ENCODE measurements at places on chromosomes 5 and 9. TPM values are rescaled to one million over a fixed set of nuclear protein-coding genes. Genes with fewer than 3 reads are reported as not detected.

DNA sequence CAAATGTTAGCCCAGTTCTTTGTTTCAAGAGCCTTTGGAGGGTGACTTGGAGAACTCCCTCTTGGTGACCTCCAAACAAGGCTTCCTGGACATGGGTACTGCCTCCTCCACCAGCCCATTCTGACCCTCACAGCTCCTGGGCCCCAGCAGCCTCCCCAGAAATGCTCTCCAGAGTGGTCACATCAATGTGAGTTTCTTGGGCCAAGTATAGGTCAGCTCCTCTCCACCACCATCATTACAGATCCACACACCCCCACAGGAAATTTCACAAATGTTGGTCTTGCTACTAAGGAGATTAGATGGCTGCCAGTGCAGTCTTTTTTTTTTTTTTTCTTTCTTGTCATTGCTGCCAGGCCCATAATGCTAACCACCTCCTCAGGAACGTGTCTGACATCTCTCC lies 410.7 kb downstream of the DTWD2 start:
- DNase-seq, result no peak

DNA sequence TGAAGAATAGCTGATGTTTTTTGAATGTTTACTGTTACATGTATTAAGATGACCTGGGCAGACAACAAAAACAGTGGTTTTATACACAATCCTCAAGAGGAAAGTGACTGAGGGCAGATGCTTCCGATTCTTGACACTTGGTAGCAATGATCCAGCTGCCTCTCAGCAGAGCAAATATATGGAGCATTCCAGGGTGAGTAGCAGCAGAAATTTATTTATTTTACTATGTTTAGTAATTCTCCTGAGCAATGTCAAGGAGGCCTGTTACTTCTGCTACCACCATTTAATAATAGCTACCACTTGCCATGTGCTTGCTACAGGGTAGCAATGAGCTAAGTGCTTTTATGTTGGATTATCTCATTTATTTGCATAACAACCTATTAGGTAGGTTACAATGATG lies 69.1 kb upstream of the NR3C1 start:
- DNase-seq, result no peak

DNA sequence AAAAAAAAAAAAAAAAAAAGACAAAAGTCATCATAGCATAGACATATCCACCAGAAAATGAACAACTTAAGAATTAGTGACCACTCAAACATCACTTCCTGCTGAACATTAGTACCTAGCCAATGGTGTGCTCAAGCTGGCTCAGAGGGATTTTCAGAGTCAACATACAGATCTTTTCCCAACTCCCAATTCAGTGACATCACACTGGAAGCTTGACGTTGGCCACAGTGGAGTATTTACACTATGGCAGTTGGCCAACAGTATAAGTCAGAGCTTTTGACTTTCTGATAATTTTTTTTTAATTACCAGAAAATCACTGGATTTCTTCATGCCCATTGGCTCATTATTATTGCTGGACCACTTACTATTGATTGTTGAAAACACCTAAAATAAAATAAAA lies 383.5 kb downstream of the ARHGEF28 start:
- DNase-seq, result no peak

DNA sequence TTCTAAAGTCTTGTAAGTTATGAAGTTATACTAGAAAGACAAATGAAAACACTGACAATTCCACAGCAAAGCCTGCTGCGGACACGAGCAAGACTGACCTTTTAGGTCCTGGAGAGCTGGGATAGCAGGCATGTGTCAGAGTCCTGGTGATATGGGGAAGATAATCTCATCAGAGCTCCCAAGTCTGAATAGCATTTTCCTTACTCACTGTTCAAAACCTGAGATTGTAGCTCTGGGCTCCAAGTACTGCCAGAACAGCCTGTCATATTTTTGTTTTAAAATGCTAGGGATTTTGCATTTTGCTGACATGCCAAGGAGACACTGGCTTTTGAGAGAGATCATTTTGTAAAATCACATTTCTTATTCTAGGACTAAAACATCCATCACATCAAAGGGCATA lies 90.1 kb downstream of the DRD1 start:
- no peak for DNase-seq

GRCh38 chr9:122179054-122179689 lies 19.5 kb downstream of the MORN5 start:
- DNase-seq, result no peak

DNA sequence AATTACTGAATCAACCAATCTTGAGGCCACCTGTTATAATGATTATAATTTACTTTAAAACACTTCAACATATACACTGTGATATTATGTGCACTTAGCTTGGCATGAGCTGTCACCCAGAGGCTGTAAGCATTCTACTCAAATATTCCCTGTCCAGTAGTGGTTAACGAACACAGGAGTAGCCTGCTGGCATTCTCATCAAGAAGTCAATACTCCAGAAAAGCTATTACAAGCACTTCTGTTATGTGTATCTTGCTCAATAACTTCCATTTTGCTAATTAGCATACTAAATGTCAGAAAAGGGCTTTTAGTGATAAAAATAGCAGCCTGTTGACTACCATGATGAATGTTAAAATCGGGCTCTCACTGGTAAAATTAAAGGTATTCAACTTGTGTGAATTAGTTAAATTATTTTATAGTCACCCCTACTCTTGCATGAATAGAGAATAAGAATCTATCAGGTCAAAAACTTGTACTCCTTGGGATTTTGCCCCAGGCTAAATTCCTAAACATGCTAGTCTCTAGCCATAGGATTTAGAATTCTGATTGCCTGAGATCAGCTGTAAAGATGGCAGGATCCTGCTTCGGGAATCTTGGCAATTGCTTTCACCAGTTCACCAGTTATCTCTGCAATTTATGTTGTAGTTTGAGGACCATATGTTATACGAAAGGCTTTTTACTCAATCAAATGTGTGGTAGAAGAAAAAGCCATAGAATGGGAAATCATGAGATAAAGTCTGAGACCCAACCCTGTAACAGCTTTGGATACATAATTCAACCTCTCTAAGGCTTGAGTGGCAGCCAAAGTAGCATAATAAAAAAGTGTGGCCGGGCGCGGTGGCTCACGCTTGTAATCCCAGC lies 43.4 kb upstream of the PAM start:
- no peak for DNase-seq

GRCh38 chr5:67941614-67942401 lies 273.7 kb upstream of the PIK3R1 start:
- peak; percentile 36 for DNase-seq

DNA sequence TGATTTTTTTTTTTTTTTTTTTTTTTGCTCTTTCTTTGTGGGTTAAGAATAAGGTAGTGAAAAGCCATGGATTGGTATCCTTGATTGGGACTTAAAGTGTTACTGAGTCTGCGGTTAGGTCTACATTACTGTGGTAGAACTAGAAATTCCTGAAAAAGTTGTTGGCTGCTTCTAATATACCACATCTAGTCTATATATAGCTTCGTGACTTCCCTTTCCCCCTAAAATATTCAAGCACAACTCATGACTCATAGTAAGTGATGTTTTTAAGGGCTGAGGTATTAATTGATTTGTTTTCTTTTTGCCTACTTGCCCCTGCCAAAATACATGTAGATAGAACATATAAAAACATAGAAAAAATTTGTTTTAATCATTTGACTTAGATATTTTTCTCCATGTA lies 247.6 kb downstream of the TMEM232 start:
- peak; percentile 6 for DNase-seq

- DNase-seq, result no peak
These were observed 887 bp upstream of the PDE8B start for GRCh38 chr5:77209495-77210090.

- DNase-seq, result no peak
These were observed at the start of gene CSF1R for GRCh38 chr5:150085950-150086715. TSS of gene CSF1R (minus strand) at chr5:150086554. CDS start at chr5:150086427, 127 bp downstream.

- no peak for DNase-seq
These were observed 45.3 kb downstream of the FNIP1 start for GRCh38 chr5:131751506-131751905.

GRCh38 chr5:139776861-139777260 lies 18.7 kb upstream of the PSD2 start:
- DNase-seq, result no peak

DNA sequence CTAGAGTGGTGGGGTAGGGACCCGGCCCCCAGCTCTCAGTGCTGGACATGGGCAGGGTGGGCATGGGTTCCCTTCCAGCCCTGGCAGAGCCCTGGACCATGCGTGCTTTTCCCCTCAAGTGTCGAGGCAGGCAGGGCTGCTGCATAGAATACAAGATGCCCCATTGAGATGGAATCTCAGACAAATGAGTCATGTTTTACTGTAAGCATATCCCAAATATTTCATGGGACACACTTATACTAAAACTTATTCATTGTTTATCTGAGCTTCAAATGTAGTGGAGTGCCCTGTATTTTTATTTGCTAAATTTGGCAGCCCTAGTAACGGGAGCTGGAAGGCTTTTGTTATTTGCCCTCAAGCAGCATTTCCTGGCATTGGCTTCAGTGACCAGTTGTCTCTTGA lies 3.2 kb upstream of the RNU6ATAC start:
- DNase-seq, result no peak

- peak; percentile 7 for DNase-seq
These were observed 122.8 kb downstream of the ARHGEF28 start for GRCh38 chr5:73748510-73749400.

GRCh38 chr9:108016446-108016845 lies 526.9 kb upstream of the KLF4 start:
- DNase-seq, result peak; percentile 38

DNA sequence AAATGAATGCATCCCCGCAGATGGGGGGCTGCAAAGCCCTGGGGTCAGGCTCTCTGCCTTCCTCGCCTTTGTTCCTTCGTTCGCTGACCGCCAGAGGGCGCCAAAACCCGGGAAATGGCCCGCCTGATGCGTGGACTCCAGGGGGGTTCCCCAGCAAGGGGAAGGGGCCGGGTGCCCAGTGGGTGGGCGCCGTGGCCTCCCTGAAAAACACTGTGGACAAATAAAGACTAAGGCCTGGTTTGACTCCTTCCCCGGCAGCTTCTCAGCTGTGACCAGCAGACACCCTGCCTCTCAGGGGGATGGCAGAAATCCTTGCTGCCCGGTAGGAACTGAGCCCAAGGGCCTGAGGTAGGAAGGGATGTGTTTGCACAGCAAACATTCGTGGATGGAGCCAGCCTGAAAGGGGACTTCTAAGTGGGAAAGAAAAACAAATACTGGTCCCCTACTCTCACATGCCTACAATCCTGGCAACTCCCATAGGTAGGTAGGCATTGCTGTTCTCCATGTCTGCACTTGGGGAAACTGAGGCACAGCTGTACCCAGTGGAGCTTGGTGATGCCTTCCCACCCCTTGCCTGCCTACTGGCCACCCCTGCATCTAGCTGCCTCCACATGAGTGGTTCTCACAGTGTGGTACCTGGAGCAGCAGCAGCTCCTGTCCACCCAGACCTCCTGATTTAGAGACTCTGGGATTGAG lies 57.7 kb downstream of the DUSP1 start:
- DNase-seq, result peak; percentile 75

- peak; percentile 74 for DNase-seq
These were observed 166.1 kb downstream of the MACROH2A1 start for GRCh38 chr5:135232958-135233357.

GRCh38 chr5:3341446-3342240 lies 254.0 kb upstream of the IRX1 start:
- DNase-seq, result no peak

DNA sequence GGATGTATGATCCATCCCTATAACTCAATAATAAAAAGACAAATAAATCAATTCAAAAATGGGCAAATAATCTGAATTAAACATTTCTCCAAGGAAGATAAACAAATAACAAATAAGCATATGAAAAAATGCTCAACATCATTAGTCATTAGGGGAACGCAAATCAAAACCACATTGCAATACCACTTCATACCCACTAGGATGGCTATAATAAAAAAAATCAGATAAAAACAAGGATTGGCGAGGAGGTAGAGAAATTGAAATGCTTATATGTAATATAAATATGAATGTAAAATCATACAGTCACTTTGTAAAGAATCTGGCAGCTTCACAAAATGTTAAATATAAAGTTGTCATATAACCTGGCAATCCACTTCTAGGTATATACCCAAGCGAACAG lies 52.3 kb upstream of the TBCA start:
- no peak for DNase-seq

- DNase-seq, result no peak
These were observed 46.5 kb downstream of the ELOVL7 start for GRCh38 chr5:60797482-60798153.

DNA sequence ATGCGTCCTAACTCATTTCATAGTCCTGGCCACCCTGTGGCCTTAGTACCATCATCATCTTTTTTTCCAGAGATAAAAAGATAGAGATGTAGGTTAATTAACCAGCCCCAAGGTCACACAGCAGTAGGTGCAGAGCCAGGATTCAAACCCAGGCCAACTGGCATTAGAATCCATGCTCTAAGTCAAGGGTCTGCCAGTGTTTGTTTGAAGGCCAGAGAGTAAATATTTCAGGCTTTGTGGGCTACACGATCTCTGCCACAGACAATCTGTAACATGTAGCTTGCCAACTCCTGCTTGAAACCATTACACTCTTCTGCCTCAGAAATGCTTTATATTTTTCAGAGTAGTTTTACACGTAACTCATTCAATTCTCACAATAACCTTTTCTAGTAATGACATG lies 119.6 kb downstream of the EFNA5 start:
- DNase-seq, result no peak

DNA sequence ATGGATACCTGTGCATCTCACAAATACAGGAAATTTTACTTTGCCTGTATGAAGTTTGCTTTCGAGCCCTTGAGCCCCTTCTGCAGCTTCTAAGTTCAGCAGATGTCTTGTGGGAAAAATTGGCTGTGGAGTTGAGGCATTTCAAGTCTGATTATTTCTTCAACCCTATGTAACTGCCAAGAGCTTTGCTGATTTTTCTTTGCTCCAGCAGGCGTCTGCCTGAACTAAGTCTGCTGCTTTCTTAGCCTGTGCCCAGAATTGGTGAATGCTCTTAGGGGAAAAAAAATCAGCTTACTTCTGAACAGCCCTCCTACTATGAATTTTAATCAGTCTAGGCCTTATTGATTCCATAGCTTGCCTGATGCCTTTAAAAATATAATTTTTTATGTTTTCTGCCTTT lies 41.2 kb downstream of the RIC1 start:
- no peak for DNase-seq

DNA sequence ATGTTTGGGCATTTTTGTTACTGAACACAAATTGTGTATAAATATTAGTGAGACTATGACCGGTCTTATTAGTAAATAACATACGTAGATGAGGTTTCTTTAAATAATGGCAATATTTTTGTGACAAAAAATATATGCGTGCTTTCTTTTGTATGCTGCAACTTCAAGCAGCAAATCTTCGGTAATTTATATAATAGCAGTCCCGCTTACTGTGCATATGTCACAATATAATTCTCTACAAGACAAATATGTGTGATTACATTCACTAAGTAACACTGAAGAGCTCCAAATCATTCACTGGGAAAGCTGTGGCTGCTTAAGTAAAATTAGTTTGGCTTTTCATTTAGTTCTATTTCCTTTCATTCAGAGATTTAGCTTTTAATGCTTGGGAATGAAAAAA lies 376.0 kb downstream of the CYLC2 start:
- DNase-seq, result no peak

Gene OR1Q1
- not detected for total RNA-seq

Gene INSL4
- total RNA-seq, result not detected

Gene PCDHGA8
- total RNA-seq, result 3.0 TPM

Gene NXNL2
- 0.72 TPM for total RNA-seq

Gene ARID3C
- 0.31 TPM for total RNA-seq

Gene SLC35D2
- total RNA-seq, result 10.8 TPM

Gene SKP1
- 287 TPM for total RNA-seq

Gene TTC23L
- total RNA-seq, result not detected

Gene CDO1
- 16.8 TPM for total RNA-seq

Gene WWC1
- total RNA-seq, result 15.5 TPM

Gene TAF11L10
- not detected for total RNA-seq

Gene COL15A1
- 455 TPM for total RNA-seq

Gene NPR3
- total RNA-seq, result 59.3 TPM

Gene ZBTB26
- 8.4 TPM for total RNA-seq

Data from tongue (tissue), 3 donors.